Spleen (tissue), 13 donors: ENCODE measurements at places on chromosomes 16 and 17. TPM values are rescaled to one million over a fixed set of nuclear protein-coding genes. Genes with fewer than 3 reads are reported as not detected.

The CHST5 gene
- polyA plus RNA-seq: 0.03 TPM

The UBE2O gene
- polyA plus RNA-seq: 7.2 TPM

The PIRT gene
- 0.02 TPM for polyA plus RNA-seq

The AXIN2 gene
- 1.1 TPM for polyA plus RNA-seq

The ARHGDIG gene
- polyA plus RNA-seq: 0.99 TPM

The USP43 gene
- 0.13 TPM for polyA plus RNA-seq
